ENCODE measurements at places on chromosomes 2 and 18. TPM values are rescaled to one million over a fixed set of nuclear protein-coding genes. Genes with fewer than 3 reads are reported as not detected.

The LCLAT1 gene
- 26.7 TPM for total RNA-seq

The TMEFF2 gene
- total RNA-seq, result not detected

The ALPG gene
- total RNA-seq, result not detected

The SP140L gene
- total RNA-seq, result 7.9 TPM

The HTR2B gene
- total RNA-seq, result 0.21 TPM

The MZT2B gene
- 262 TPM for total RNA-seq

The ZSWIM2 gene
- total RNA-seq, result not detected

The CXCR4 gene
- total RNA-seq, result 0.88 TPM

The ANO7 gene
- total RNA-seq, result 1.9 TPM

The VAMP8 gene
- 42.3 TPM for total RNA-seq

The NAT8 gene
- not detected for total RNA-seq

The EFHD1 gene
- 6.5 TPM for total RNA-seq

The ZRANB3 gene
- total RNA-seq, result 8.5 TPM

The RGPD8 gene
- total RNA-seq, result 7.7 TPM

The RAB10 gene
- 183 TPM for total RNA-seq

The ATP6V1C2 gene
- total RNA-seq, result 0.04 TPM

The SIGLEC15 gene
- total RNA-seq, result 41.1 TPM

The TXNDC2 gene
- total RNA-seq, result not detected

The KCNJ13 gene
- not detected for total RNA-seq

The SPATA3 gene
- total RNA-seq, result not detected

The BUB1 gene
- total RNA-seq, result 10.2 TPM

The GALR1 gene
- total RNA-seq, result not detected

The CASP8 gene
- 14.2 TPM for total RNA-seq

The RNF144A gene
- 23.5 TPM for total RNA-seq

The OSBPL6 gene
- total RNA-seq, result 3.8 TPM

The ZAP70 gene
- 0.55 TPM for total RNA-seq

The HOXD11 gene
- total RNA-seq, result 16.3 TPM

The CDK5R2 gene
- 0.21 TPM for total RNA-seq

The KATNAL2 gene
- total RNA-seq, result 1.4 TPM

The TMEM169 gene
- 3.8 TPM for total RNA-seq

The PTPN4 gene
- total RNA-seq, result 18.0 TPM

The STEAP3 gene
- 45.7 TPM for total RNA-seq

The VWA3B gene
- total RNA-seq, result not detected

The STAT4 gene
- 1.1 TPM for total RNA-seq

The GAD1 gene
- 0.82 TPM for total RNA-seq

The DNER gene
- total RNA-seq, result 5.5 TPM

The CDKL4 gene
- total RNA-seq, result 1.2 TPM

All from kidney epithelial cell (primary cell).